T-helper 2 cell (primary cell): ENCODE measurements at places on chromosomes 5 and 9.

GRCh38 chr9:109423877-109424276 lies 74.2 kb downstream of the PTPN3 start:
- DNase-seq, result no peak

GRCh38 chr5:142317753-142318152 lies 7.1 kb downstream of the SPRY4 start:
- DNase-seq, result no peak

DNA sequence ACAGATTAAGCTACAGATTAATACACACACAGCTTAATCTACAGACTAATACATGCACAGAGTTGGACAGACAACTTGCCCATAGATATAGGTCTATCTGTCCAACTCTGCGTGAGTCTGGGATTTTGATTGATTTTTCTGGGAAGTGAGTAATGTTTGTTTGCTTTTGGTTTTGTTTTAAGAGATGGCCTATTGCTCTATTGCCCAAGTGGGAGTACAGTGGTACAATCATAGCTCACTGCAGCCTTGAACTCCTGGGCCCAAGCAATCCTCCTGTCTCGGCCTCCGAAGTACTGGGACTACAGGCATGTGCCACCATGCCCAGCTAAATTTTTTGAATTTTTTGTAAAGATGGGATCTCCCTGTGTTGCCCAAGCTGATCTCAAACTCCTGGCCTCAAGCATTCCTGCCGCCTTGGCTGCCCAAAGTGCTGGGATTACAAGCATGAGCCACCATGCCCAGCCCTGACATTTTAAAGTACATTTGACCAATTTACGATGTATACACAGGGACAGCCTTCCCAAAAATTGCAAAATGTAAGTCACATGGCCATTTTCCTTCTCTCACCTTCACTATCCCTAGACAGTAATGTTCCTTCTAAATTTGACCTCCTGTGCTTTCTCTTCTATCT lies 50.8 kb downstream of the PAPPA start:
- DNase-seq, result no peak

DNA sequence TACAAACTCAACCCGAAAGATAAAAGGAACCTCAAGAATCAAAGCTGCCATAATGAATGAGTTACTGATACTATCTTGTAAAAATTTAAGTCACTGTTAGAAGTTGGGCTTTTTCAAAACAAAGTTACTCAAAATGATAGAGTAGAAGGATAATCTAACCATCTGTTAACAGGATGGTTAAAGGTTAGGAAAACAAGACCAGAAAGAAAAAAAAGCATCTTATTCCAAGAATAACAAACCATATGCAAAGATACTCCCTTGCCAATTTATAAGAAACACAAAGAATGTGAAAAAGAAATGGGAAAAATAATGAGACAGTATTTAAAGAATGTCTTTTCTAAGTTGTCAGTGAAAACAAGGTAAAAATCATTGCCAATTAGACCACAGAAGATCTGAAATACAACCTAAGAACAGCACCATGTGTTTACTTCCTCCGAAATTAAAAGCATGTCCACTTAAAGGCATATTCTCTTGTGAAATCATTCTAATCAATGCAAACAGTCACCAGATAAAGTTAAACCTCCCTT lies 51.2 kb downstream of the STRBP start:
- no peak for DNase-seq

DNA sequence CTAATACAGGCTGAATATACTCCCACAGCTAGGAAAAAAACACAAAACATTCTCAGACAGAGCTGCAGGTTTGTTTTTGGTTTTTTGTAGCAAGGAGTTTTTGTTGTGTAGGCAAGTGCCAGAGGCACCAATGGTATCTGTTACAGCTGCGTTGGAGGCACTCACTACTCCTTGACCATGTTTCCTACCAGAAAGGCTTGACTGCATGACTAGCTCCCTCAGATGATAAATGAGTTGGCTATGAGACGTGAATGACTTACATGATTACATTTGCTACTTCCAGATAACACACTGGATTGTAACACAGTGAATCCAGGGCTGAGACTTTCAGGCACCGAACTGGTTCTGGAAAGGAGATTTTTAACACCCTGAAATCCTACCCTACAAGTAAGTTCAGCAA lies 18.8 kb downstream of the GZMK start:
- DNase-seq, result no peak

DNA sequence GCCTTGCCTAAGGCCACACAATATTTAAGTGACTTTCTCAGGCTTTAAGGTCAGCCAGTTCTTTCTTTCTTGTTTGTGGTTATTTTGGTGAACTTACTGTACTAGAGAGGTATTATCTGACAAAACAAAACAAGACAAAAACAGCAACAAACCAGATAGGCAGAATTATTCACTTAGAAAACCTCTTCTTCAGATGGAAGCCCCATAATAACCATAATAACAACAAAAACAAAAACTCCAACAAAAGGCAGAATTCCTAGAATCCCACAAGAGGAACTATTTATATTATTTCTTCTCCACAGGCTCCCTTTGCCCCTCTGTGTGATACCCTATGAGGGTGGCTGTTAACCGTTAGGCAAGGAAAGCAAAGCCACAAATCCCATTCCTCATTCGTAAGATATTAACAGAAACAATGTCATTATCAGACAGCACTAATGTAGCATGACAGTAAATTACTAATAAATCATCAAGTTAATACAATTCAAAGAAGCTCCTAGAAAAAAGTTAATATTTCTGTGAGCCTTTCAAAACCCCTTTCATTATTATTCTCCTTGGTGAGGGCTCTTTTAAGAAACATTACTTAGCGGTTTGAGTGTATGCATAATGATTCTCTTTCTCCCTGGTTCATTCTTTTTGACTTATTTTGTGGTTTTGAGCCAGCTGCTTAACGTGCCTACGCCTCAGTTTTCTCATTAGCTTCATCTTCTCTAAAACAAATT lies 274.9 kb downstream of the EFNA5 start:
- peak; percentile 14 for DNase-seq

DNA sequence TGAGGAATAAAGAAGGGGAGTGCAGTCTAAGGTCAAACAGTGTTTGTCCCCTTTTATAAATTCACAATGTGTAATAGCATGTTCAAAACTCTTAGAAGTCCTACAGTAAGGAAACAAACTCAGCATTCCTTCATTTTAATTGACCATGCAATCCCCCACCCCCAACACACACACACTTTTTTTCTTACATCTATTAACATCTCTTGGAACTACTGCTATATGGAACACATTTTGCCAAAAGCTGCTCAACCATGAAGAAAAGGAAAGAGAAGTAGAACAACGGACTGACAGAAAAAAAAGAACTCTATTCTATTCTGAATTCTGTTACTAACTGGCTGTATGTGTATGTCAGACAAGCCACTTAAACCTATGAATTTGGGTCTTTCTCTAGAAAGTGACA lies 2.8 kb upstream of the CTNNAL1 start:
- no peak for DNase-seq

DNA sequence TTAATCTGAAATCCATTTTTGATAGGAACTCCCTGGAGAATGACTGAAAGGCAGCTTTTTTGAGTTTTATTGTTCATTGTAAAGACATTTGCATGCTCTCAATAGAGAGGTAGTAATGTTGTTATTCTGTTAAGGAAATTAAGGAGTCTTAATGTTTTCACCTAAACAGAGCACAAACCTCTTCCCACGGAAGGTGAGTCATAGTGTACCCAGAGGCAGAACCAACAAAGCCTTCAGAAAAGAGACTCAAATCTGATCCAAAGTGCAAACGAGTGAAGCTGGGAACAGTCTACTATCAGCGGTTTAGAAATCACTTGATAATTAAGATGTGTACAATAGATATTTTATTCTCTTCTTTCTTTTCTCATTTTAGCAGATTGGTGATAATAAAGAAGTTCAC lies 470.5 kb downstream of the PLK2 start:
- DNase-seq, result no peak

DNA sequence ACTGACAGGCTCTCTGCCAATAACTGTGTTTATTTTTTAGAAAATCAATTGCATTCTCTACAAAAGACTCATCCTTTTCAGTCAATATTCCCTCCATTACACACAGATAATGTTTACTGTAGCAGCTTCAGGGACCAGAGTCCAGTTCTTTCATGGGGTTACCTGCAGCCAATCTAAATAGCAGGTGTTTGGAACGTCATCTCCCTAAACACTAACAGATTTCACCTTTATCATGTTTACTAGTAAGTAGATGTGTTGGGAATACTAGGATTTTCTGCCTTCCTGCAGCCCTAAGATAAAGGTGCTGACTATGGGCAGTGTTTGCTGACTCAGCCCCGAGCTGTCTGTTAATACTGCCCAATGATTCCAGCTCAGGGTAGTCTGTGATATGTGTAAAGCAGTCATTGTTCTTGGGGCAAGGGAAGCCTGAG lies 447.0 kb downstream of the KIF4B start:
- no peak for DNase-seq

DNA sequence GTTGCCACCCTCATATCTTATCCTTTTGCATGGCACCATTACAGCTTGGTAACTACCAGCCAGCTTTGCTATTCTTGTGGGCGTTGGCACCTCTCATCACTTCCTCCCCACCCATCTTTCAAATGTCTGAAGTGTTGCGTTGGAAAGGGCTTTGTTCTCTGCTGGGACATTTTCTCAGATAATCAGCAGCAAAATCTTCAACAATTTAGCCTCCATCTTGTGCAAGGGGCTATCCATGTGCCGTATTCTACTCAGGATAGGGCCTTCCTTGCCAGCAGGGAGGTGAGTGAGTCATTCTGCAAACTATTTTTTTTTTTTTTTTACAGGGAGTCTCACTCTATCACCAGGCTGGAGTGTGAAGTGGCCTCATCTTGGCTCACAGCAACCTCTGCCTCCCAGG lies 62.1 kb upstream of the NUDT12 start:
- no peak for DNase-seq

DNA sequence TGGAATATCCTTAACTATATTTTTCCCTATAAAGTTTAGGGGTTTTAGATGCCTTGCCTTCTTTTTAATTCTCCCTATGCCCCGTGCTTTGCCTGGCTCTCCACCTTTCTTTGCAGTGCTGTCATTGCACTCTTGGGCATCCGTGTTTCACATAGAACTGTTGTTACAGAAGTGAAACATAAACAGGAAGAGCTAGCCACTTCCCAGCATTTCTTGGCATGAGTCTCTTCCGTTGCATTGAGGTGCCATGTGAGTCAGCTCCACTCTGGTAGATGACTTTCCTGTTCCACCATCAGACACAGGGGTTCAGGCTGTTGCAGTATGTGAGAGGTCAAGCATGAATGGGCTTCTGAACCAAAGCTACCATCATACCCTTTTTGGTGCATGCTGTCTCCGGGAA lies 73.4 kb downstream of the ANGPTL2 start:
- DNase-seq, result peak; percentile 87

GRCh38 chr5:117041926-117042595 lies 467.4 kb upstream of the SEMA6A start:
- no peak for DNase-seq

DNA sequence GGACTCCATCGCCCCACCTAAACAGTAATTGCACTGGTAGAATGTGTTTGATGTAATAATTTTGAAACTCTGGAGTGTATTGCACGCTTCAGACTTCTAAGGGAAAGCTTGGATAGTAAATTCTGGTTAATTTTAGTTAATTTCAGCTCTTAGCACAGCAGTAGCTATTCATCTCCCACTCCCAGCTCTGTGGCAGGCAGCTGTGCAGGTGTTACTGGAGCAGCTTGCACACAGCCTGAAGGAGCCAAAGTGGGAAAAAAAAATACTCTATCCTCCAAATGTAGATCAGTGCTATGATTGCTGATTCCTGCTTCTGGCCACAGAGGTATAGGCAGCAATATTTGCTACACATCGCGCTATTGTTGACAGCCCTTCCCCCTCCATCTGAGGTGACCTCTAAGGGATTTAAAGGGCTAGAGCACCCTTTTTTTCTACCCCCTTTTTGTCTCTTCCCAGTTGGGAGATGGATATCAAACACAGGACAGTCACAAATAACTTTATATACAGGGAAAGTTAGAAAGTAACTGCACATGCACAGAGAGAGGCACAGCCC lies 97.4 kb downstream of the KCTD16 start:
- DNase-seq, result no peak

DNA sequence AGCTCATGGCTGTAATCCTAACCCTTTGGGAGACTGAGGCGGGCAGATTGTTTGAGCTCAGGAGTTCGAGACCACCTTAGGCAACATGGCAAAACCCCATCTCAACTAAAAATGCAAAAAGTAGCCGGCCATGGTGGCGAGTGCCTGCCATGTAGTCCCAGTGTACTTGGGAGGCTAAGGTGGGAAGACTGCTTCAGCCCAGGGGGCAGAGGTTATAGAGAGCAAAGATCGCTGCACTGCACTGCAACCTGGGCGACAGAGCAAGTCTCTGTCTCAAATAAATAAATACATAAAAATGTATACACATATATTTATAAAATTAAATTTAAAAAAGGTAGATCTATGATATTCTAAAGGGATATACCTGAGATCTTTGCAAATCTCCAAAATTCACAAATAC lies 19.4 kb downstream of the ZBTB5 start:
- no peak for DNase-seq

GRCh38 chr9:120161776-120162175 lies 418.2 kb downstream of the CDK5RAP2 start:
- no peak for DNase-seq

GRCh38 chr5:126514131-126514557 lies 80.9 kb downstream of the ALDH7A1 start:
- DNase-seq, result no peak

GRCh38 chr9:91992461-91993041 lies 42.5 kb upstream of the ROR2 start:
- DNase-seq, result no peak

DNA sequence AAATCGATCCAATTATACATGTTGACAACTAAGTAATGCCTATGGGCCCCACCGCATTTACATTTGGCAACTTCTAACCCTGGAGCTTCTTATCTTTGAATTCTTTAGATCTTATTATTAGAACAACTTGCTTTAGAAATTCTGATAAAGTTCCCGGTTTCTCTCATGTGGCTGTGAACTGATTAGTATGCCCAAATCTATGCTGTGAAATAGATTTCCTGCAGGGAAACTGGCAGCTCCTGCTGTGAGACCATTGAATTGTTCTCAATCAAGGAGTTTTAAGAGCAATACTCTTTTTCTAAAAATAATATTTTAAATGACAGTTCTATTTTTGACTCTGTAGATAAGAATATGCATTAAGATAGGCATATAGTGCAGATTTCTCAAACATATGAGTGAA lies 177.5 kb downstream of the GABRB2 start:
- DNase-seq, result no peak

- no peak for DNase-seq
Observed at GRCh38 chr5:77936365-77936693, 160.2 kb upstream of the TBCA start.
